ENCODE measurements at places on chromosomes 4 and X.

DNA sequence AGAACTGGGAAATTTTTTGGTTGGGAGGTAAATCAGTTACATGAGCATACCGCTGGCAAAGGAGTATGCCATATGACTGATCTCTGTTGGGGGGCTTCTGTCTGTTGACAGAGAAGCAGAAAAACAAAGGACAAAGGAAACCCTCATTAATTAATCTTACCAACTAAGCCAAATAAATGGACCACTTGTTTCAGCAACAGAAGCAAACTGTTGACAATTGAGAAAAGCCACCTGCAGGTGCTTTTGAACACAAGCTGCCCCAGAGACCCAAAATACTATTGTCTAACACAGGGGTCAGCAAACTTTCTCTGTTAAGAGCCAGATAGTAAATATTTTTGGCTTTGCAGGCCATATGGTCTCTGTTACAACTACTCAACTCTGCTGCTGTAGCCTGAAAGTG, 7.0 kb upstream of the FRYL start:
- DNase-seq = no peak

DNA sequence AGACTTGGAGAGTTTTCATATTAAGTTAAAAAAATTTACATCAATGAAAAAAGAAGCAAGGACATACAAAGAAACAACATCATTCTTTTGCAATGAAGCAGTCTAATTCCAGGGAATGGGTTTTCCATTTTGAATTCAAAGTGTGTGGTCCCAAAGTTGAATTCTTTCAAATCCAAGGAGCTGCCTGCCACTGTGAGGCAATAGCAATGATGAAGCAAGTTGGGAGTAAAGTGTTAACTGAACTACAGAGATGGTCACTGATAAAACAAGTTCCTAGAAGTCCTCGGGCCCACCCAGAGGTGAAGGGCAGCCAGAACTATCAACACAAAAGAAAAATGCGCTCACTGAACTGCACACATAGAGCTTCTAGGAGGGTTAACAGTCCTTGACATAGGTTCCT, 115.9 kb downstream of the RAB28 start:
- DNase-seq = no peak

- DNase-seq = no peak
These were observed 174.9 kb downstream of the CORIN start for GRCh38 chr4:47662975-47663374.

DNA sequence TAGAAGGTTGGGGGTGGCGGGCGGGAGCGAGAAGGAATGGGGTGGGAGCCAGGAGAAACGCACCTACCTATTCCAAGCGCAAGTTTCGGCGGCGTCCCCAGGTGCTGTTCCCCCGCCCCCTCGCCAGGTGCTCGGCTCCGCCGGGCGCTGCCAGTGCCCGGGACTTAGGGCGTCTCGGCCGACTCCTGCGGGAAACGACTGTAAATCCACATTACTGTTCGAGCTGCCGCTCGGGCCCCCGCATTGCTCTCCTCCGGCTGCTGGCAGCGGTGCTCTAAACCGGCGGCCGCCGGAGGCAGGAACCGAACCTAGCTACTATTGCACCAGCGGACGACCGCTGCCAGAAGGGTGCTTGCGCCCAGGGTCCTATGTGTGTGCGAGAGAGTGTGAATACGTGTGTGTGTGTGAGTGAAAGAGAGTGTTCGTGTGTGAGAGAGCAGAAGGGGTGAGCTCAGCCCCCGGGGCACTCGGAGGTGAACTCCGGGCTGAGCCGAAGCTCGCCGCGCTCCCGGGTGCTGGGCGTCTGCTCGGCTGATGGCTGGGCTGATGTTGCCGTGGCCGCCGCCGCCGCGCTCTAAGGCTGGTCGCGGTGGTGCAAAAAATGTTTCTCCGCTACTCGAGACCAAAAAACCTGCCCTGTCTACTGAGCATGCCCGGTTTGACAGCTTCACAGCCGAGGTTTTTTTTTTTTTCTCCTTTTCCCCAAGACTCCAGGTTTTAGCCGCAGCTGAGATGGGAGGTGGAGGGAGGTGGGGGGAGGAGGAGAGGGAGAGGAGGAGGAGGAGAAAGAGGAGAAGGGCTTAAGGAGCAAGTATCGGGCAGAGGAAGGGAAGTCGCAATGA, 115.7 kb upstream of the TEX13C start:
- DNase-seq = no peak

DNA sequence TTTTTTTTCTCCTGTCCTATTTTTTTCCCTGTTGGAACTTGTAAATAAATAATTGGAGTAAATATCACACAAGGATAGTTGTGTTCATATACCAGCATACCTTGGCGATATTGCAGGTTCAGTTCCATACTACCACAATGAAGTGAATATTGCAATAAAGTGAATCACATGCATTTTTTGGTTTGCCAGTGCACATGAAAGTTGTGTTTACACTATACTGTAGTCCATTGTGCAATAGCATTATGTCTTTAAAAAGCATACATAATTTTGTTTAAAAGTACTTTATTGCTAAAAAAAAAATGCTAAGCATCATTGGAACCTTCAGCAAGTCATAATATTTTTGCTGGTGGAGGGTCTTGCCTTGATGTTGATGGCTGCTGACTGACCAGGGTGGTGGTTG, 88.6 kb downstream of the GSTCD start:
- no peak for DNase-seq

GRCh38 chr4:169282429-169283113, 11.8 kb upstream of the SH3RF1 start:
- DNase-seq = no peak

DNA sequence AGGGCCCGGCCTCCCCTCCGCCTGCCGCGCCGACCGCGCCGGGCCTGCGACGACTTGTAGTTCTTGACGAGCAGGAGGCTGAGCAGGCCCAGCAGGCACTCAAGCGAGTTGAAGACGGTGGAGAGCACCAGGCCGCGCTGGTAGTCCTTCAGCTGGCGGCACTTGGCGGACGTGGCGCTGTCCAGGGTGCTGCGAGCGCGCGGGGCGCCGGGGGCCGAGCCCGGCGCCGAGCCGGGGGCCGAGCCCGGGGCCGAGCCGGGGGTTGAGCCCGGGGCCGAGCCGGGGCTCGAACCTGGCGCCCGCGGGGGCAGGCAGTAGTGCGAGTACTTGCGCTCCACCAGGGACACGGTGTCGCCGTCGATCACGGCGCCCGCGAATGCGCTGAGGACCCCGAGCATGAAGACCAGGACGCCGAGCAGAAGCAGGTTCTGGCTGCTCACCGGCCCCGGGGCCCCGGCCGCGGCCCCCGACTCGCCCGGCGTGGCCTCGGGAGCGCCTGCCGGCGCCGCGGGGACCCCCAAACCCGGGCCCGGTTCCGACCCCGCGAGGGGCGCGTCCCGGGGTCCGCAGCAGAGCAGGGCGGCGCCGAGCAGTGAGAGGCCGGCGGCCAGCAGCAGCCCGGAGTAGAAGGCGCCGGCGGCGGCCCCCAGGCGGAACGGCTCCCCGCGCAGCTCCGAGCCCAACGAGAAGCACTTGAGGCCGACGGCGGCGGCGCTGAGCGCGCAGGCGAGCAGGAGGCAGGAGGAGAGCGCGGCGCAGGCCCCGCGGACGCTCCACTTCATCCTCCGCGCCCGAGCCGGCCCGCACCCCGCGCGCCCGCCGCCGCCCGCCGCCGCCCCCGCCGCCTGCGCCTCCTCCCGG, 584 bp downstream of the TMEM271 start:
- DNase-seq = no peak

DNA sequence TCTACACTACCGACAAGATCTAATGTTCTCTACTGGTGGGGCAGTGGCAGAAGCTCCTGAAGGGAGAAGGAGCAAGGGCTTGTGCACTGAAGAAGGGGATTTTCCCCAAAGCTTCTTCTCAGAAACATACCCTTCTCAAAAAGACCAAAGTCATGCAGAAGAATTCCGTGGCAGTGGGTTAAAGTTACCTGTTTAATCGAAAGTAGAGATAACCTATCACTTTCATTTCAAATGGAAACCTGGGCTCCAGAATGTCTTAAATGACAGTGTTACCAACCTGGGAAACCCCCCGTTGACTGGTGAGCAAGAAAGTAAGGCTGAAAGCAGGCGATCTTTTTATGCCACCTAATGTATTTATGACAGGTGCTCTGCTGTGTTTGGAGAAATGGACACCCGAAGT, 92.5 kb upstream of the TEX13D start:
- DNase-seq = peak; percentile 15

GRCh38 chr4:168908093-168908492, 102.0 kb downstream of the CBR4 start:
- no peak for DNase-seq

GRCh38 chr4:66193487-66193886, 523.2 kb upstream of the EPHA5 start:
- DNase-seq = no peak

DNA sequence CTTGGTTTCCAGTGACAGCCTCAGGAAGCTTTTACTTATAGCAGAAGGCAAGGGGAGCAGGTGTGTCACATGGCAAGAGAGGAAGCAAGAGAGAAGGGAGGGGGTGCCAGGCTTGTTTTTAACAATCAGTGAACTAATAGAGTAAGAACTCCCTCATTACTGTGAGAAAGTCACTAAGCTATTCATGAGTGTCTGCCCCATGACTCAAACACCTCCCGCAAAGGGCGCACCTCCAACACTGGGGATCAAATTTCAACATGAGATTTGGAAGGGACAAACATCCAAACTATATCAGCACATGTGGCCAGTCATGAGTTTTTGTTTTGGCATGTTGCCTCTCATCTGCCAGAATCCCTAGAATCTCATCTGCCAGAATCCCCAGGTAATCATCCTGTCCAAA, 183.5 kb upstream of the C1QTNF7 start:
- DNase-seq = no peak

- DNase-seq = no peak
These were observed 611 bp downstream of the TEX11 start for GRCh38 chrX:70907900-70908299.

DNA sequence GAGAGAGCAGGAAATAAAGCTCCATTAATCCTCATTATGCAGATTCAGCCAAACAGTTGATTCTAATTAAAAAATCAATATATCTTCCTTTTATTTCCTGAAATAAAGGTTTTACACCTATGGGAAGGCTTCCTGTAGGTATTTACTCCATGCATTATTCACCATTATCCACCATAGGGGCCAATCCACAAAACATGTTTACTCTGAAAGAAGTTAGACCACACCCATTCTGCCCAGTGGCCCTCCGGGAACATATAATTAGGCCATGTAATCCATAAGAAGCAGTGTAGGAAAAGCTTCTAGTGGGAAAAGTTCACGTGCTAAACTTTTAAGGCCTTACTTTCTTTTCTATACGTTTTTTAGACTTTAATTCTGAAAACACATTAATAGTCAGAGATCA, 57.7 kb downstream of the SAT1 start:
- DNase-seq = no peak

GRCh38 chrX:10120828-10121227, 35.9 kb upstream of the CLCN4 start:
- no peak for DNase-seq

- DNase-seq = no peak
These were observed 5.3 kb upstream of the PAPSS1 start for GRCh38 chr4:107725281-107725859.

DNA sequence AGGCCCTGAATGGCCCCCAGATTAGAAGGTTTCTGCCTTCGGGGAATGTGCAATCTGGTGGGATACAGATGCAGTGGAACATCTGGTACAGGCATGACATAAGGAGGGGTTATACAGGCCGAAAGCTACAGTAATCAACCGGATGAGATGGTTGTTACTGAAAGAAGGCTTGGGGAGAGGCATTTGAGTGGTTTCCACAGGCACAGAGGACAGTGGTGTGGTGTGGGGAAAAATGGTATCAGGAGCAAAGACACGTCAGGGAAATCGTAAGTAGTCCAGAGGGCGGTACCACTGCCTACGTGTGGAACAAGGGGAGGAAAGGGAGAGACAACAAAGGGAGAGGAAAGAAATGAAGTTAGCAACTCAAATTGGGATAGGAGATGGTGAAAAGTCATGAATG, 3.0 kb downstream of the PDLIM3 start:
- no peak for DNase-seq

GRCh38 chr4:40309250-40309774, 25.8 kb upstream of the CHRNA9 start:
- DNase-seq = peak; percentile 87

DNA sequence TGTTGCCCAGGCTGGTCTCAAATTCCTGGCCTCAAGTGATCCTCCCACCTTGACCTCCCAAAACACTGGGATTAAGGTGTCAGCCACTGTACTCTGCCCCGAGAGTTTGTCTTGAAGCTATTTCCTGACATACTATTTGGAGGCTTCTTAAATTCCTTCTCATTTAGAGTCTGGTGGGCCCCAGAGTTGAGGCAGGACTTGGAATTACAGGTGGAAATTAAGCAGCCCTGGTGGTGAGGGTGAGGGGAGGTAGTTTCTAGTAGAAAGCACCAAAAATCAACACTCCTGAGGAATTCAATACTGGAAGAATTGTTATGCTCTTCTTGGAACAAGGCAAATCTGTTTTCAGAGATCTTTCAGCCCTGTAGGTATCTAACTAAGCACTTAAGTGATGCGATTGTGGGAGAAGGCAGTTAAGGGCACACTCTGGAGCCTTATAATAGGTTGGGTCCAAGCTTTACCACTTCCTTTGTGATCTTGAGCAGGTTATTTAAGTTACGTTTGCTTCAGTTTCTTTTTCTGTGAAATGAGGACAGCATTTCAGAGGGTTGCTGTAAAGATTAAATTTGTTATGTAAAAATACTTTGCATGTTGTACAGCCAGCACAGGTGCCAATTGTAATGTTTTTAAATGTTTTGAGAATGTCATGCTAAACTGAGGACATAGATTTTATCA, 200.7 kb downstream of the SOWAHB start:
- DNase-seq = no peak

DNA sequence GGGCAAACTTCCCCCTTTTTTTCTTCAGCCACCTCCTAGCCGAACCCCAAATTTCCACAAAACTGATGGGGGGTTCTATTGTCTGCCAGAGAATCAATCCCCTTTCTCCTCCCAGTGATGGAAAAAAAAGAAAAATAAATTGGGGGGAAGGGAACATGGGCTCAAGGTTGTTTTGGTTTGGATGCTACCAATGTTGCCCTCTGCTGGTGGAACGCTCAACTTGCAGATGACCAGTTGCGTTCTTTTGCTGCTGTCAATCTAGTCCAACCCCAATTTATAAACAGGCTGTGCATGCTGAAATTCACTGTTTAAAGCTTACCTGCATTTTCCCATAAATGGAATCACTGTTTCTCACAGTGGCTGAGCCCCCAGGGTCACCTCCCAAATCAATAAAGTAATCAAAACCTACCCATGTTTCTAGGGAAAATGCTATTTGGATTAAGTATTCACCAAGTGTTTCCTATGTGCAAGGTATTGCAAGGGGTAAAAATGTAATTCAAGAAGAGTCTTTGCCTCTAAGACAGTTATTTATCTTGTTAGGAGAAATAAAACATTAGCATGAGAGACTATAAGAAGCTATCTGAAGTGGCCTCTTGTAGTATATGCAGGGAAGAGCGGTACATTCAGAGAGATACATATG, 116.7 kb upstream of the TMEM164 start:
- DNase-seq = no peak
